NB4 (cell line): ENCODE measurements at places on chromosomes 13 and 19.

GRCh38 chr13:23372264-23372906, 61.1 kb downstream of the SACS start:
- DNase-seq, result peak; percentile 33

DNA sequence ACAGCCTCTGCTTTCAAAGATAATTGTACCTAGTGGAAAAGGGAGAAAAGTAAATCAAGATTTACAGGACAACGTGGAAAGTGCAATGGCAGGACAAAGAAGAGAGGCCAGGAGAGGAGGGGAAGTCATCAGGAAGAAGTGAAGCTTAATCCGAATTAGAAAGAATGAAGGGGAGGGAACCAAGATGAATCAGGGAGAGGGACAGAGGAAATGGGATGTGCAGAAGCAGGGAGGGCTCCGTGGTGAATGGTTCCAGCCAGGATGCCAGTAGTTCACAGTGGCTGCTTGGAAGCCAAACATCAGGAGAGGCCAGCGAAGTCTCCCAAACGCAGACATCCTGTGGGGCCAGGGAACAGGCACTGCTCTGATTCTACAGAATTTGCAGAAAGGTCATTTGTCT, 144.4 kb downstream of the LIG4 start:
- DNase-seq, result no peak

- DNase-seq, result no peak
These were observed 75.5 kb upstream of the EDNRB start for GRCh38 chr13:77994166-77994565.

DNA sequence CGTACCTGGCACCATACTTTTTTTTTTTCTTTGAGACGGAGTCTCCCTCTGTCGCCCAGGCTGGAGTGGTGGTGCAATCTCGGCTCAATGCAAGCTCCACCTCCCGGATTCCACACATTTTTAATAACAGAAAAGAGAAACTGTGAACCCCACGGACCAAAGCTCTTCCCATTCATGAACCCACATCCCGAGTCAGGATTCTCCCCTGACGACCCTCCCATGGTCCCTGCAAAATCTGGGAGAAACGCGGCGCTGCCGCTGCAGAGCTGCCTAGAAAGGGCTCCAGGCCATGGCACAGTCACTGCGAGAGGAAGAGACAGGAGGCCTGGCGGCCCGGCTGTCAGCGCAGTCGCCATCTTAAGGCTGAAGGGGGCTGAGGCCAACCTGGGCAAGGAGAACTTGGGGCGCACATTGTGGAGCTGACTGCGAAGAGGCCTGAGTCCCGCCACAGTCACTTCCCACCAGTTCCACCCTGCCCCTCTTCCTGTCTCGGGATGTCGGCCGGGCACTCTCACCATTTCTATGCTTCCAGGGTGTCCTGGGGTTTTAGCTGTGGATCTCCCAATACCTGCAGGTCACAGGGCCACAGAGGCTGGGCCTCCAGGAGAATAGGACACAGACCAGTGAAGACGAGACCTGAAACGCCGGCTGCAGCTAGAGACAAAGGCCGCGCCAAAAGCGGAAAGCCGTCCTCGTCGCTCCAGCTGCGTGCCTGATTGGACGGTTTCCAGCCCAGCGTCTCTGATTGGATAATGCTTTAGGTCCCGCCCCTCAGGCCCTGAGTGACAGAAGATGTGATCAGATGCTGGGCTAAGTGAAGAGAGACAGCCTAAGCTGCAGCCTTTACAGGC, 71.0 kb downstream of the ZNF486 start:
- DNase-seq, result peak; percentile 90

- no peak for DNase-seq
These were observed 164.5 kb downstream of the URI1 start for GRCh38 chr19:30106417-30107095.

- DNase-seq, result no peak
These were observed 598.1 kb downstream of the UQCRFS1 start for GRCh38 chr19:28614634-28615545.

GRCh38 chr19:53792721-53793433, 31.2 kb downstream of the NLRP12 start:
- peak; percentile 89 for DNase-seq

- no peak for DNase-seq
These were observed 335 bp upstream of the SOX1 start for GRCh38 chr13:112066624-112067004.

GRCh38 chr19:42402376-42403116, 12.4 kb upstream of the CNFN start:
- DNase-seq, result no peak

DNA sequence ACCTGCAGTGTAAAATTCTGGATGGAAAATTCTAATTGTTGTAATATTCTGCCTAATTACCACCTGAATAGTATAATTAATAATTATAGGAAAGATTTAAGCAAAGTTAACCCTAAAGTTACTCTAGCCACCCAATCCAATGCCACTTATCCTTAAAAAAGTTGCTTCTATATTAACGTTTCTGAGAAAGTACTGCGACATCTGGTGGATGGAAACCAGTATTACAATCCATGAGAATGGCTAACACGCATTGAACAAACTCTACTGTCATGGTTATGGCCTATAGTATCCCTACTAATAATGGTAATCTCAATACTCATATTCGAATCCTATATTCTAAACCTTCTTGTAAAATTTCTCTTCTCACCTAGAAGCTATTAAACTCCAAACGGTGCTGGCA, 1551.8 kb downstream of the SLITRK1 start:
- DNase-seq, result peak; percentile 42

DNA sequence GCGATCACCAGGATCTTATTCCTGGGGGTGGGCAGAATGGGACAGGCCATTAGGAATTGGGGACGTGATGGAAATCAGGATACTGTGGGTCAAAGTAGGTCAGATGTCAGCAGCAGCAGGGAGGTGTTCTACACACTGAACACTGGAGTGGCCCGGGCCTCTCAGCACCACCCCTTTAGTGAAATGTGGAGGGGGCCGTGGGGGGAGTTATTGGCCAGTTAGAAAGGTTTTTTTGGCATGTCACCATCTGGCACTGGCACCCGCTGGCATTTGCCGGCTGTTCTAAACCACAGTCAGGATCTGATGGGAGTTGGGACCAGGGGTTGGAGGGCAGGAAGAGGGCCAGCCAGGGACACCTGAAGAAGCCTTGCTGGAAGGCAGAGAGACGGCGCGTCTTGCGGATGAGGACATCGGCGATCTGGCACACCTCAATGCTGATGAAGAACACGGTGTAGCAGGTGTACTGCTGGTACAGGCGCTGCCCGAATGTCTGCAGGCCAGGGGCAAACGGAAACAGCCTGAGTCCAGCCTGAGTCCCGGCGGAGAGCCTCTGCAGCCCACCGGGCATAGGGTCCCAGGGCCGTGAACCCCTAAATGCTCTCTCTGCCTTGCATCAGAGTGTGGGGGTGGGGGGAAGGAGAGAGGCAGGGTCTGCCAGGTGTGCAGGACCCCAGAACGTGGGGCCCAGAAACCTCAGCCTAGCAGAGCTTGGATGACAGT, 5.8 kb downstream of the TMEM147 start:
- DNase-seq, result no peak

GRCh38 chr19:56114051-56114777, 6.9 kb downstream of the ZNF787 start:
- DNase-seq, result no peak

GRCh38 chr13:34816245-34816884, 125.7 kb upstream of the NBEA start:
- no peak for DNase-seq
